ENCODE measurements at places on chromosomes 11 and 22.

- DNase-seq = no peak
Observed at GRCh38 chr11:35620795-35621194, 2.5 kb downstream of the FJX1 start.

DNA sequence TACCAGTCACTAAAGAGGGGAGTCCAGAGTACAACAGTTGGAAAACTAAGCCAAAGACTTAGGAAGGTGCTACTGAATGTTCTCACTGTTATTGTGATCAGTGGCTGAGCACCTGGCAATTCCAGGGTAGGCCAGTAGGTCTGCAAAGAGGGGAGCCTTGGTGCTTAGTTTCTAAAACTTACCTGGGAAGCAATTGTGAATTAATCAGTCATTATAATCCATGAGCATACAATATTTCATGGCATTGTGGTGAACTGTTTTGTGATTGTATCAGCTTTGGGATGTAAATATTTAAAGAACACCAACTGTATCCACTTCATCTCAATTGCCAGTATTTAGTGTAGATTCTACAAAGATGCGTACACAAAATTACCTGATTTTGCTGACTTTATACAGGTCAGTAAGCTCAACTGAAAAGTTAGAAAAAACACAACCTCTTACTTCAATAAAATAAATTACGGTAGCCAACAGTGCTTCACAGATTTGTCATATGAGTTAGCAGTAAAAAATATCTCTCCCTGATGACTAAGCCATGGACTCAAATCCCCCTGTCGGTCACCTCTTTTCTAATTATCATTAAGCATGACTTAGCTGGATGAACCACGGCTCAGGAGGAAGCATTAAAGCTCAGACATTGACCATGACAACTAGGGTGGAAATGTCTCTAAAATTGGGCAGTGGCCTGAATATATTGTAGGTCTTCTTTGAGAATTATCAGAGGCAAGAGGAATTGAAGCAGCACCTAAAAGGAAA, 30.8 kb upstream of the SORL1 start:
- no peak for DNase-seq

- no peak for DNase-seq
Observed at GRCh38 chr11:96486890-96487611, 97.2 kb downstream of the JRKL start.

DNA sequence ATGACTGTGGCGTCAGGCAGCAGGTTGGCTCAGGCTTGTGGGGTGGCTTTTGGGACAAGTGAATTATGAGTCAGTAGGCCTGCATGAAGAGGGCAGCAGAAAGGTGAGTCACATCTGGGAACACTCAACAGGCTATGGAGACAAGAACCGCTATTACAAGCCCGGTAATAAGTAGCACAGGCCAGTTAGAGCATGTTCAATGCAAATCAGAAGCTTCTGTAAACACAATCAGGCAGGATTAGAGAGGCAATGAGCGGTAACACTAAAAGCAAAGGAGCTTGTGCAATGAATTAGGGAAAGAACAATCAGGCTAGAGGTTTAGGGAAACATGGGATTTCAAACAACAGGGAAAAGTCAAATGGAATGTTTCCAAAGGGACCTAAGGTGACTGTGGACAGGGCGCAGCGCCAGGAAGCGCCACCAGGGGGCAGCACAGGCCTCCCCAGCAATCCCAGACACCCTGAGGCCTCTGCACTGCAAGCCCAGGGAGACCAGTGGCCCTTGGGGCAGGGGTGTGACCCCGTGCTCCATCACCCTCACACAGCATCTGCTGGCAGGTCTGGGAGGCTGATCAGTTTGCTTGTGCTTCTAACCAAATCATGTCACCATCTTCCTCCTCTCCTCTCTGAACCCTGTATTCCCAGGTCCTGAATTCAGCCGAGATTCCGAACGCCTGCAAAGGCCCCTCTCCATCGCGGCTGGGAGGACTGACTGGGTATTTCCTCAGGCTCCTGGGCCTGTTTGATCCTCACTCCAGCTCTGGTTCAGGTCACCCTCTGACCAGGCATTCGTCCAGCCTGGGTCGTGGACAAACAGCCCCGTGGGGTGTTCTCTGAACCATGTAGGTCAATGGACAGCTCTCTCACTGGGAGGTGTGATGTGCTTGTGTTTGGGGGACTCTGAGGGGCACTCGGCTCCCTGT, 50.0 kb downstream of the C11orf58 start:
- DNase-seq = peak; percentile 65

DNA sequence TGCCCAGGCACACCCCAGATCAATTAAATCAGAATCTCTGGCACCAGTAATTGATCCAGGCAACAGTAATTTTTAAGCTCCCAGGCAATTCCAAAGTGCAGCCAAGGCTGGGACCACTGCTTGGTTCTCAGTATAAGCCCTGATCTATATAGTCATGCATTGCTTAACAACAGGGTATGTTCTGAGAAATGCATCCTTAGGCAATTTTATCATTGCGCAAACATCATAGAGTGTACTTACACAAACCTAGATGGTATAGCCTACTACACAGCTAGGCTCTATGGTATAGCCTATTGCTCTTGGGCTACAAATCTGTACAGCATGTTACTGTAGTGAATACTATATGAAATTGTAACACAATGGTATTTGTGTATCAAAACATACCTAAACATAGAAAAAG, 651 bp upstream of the C11orf42 start:
- no peak for DNase-seq

DNA sequence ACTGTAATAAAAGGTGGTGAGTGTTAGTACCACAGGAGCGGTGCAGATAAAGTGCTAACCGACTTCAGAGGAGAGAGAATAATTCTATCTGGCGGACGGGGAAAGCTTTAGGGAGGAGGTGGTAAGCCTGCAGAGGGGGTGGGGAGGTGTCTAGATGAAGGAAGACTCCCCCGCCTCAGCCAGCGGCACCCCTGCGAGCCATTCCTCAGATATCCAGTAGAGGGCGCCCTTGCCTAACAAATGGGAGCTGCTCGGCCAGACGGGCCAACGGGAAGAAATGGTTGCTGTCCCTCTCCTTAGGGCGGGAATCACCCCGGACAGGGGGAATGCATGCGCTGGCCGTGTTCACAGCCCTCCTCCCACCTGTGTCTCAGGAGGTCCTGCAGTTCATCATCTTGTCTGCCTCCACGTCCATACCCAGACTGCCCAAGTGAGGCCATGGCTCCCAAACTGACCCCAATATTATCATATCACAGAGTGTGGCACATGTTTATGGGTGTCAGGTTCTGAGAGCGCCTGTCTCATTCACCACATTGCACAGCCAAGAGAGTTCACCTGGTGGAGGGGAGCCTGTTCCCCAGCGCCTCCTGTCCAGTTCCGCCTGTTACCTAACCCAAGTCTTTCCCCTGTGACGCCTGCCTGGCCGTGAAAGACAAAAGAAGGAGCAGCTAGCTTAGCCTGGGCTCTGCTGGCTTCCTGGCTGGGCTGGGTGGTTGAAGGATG, 85.5 kb downstream of the ST3GAL4 start:
- DNase-seq = peak; percentile 71

GRCh38 chr11:35477901-35478300, 47.5 kb downstream of the PAMR1 start:
- DNase-seq = no peak

DNA sequence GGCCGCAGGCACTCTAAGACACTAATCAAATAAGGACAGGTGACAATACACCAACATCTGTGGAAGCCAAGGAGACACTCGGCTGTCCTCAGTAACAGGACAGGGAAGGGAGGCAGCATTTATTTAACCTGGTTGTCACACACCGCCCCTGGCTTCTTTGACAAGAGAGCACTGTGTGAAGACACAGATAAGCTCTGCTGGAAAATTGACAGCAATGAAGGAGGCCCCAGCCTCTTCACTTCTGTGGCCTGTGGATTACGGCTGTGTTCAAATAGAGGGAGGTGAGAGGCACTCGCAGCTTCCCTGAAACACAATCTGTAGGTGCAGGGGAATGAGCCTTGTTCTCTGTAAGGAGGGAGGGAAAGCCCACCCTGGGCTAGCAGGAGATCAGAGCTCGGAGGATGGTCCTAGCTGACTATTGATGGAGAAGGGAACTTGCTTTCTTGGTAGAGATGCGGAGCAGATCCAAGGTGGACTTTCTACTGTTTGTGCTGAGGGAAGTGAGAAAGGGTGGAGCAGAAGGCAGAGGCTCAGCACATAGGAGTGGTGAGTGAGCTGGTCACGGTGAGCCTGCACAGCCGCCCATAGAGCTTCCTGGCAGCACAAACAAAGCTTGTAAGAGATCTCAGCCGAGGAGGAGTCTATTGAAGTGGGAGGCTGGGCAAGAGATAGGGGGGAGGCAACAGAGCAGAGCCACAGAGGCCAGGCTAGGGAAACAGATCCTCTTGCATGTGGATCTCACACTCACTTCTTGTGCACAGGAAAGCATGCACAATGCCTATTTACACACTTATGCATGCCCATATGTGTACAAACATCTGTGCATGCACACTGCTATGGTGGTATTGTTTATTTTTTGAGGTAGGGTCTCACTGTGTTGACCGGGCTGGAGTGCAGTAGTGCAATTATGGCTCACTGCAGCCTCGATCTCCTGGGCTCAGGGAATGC, 114.6 kb upstream of the THY1 start:
- no peak for DNase-seq

GRCh38 chr11:69825037-69825834, 6.0 kb upstream of the FGF3 start:
- DNase-seq = no peak

DNA sequence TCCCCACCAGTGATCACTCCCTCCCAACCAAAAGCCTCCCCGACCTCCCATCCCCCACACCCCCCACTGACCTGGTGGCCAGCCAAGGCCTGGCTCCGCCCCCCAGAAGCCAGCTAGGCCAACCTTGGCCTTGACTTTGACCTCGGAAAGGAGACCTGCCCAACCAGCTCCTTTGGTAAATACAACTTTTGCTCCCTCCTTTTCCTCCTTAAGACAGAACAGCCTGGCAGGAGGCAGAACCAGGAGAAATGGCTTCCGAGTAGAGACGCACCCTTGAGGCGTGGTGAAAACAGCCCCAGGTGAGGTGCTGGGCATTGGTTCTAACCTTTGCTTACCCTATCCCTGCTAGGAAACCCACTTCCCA, 27.0 kb downstream of the PLEKHA7 start:
- no peak for DNase-seq

GRCh38 chr11:44930588-44931302, 19.9 kb downstream of the TP53I11 start:
- no peak for DNase-seq

DNA sequence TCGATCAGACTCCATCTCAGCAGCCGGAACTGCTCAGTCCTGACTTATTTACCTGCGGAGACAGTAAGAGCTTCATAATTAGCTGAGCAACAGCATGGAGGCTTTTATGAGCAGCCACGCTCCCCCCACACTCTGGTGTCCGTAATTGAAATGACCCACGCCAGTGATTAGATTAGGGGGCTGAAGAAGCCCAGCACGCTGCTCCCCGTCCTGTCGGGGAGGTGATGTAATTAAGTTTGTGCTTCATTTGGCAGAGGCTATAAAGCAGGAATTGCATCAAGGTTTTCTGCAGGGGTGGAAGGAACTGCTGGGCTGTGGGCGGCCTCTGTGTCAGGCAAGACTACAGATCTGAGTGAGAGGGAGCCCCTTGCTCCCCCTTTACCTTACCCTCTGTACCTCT, 22.8 kb upstream of the HTR3A start:
- no peak for DNase-seq

Measured in activated naive CD4-positive, alpha-beta T cell treated with Interleukin-2 at 50 U/mL for 16 hours (primary cell).